ENCODE measurements at places on chromosomes 5 and 9.

- no peak for DNase-seq
Measured at GRCh38 chr9:125815568-125815967, 68.4 kb downstream of the PBX3 start.

DNA sequence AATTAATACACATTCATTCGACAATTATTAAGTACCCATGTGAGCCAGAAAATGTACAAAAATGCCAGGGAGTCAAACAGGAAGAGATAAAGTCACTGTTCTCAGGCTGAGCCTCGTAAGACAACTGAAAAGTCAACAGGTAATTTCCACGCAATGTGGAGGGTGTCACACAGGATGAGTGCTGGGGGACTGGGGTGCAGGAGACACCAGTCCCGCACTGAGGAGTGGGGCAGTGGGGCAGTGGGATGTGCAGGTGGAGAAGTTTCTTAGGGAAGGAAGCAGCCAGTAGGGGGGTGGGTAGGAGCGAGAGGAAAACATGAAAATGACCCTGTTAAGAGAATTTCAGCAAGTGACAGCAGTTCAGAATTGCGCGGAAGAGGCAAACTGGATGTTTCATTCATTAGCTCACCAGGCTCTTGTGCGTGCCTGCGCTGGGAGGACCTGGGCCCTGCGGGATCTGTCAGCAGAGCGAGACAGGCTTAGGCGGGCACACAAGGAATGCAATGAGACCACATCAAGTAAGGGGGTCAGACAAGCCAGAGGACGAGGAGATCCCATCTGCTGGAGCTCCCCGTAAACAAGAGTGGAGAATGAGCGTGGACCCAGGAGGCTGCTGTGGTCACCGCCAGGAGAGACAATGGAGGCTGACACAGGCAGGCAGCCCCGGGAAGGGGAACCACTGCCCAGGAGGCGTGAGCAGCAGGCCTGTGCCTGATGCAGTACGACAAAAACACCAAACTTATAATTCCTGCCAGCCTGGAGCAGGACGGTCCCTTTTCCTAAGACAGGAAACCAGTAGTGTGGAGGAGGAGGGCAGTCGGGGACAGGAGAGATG lies 21.0 kb downstream of the CAMSAP1 start:
- DNase-seq: no peak

DNA sequence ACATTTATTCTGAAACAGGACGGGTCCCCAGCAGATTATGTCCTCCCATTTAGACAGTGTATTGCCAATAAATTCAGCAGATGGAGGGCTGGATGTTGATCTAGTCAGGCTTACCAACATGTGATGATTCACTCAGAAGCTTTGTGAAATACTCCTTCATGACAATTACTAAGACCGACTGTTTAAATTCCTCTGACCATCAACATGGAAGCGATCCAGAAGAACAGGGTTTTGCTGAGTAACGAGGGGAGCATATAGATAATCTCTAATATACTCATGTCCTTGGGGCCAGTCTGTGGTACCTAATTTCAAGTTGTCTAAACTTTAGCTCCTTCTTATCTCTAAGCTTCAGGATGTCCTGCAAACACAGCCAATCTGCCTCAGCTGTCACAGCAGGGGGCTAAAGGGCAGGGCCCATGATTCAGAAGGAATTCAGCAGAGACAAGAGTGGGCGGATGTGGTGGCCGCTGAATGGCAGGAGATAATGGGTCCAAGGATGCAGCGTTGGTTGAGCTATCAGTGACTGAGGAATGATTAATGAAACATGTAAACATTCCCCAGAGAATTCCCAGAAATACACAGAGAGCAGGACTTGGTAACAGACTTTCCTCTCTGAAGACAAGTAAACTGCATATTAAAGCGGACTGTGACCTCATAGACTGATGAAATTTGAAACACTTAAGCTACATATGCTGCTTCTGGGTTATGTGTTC lies 109.4 kb downstream of the ANKRD55 start:
- DNase-seq: no peak

GRCh38 chr5:59749782-59750520 lies 143.6 kb downstream of the PDE4D start:
- DNase-seq: no peak

- no peak for DNase-seq
Measured at GRCh38 chr9:84439250-84439649, 98.7 kb upstream of the SLC28A3 start.

- DNase-seq: no peak
Measured at GRCh38 chr5:72074251-72074650, 33.0 kb upstream of the MAP1B start.

- no peak for DNase-seq
Measured at GRCh38 chr5:159451197-159452052, 121.1 kb upstream of the IL12B start.

DNA sequence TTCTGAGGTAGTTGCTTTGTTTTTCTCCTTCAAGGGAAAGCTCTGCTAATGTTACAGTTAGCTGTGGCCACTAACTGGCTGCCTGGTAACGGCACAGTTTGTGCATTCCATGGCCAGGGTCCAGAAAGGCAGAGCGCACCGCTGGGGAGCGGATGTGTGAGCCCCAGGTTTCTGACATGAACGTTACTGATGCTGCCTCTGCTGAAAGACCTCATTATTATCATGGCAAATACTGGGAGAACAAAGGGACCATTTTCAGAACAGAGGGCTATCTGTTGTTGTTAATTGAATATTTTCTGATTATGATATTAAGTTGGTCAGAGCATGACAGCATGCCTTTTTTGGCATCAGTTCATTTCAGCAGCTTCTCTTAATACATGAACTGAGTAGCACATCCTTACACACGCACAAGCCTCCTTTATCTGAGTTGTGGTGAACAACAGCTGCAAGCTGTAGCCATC lies 134.1 kb downstream of the NUDT12 start:
- no peak for DNase-seq

- DNase-seq: no peak
Measured at GRCh38 chr5:150135557-150136304, 19.9 kb downstream of the PDGFRB start.

Data from stimulated activated CD8-positive, alpha-beta memory T cell treated with anti-CD3 and anti-CD28 coated beads, Interleukin-7, amount 100 ng/mL, for 24 hours (primary cell).